ENCODE measurements at places on chromosomes 7 and 10. TPM values are rescaled to one million over a fixed set of nuclear protein-coding genes. Genes with fewer than 3 reads are reported as not detected.
A peak's percentile ranks its signal among the peaks of the same experiment; 100 is the strongest.

DNA sequence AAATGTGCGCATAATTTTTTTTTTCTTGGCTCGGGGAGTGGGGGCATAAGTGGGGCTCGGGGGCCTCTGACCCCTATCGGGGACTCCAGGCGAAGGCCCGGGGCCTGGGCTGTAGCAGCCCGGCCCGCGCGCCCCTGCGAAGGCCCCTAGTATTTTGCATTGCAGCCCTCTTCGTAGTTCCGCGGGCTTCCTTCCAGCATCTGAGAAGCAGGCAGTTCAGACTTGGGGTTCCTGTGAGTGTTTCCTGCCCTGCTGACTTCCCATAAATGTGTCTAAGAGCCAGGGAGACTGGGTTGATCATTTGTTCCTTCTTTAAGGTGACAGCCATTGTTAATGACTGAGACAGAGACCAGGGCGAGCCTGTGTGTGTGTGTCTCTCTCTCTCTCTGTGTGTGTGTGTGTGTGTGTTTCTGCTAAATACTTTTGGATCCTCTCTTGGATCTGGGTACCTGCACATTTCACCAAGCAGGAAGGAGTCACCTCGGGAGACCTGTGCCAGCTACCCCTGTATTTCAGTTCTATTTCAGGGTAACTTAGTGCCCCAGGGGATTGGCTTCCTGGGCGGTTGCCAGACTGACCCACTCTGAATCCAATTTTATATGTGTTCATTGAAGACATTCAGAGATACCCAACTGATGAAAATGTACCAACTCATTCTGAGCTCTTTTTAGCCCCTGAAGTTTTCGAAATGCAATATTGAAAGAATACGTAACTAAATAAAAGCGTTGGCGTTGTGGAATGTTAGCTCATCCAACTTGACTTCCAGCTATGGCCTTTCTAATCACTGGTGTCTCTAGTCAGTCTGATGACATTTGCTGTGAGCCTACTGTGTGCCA is 805 bp downstream of the MSRB2 start:
- peak; percentile 75 for DNase-seq

GRCh38 chr10:77168861-77169260 is 468.7 kb downstream of the KCNMA1 start:
- DNase-seq, result no peak

DNA sequence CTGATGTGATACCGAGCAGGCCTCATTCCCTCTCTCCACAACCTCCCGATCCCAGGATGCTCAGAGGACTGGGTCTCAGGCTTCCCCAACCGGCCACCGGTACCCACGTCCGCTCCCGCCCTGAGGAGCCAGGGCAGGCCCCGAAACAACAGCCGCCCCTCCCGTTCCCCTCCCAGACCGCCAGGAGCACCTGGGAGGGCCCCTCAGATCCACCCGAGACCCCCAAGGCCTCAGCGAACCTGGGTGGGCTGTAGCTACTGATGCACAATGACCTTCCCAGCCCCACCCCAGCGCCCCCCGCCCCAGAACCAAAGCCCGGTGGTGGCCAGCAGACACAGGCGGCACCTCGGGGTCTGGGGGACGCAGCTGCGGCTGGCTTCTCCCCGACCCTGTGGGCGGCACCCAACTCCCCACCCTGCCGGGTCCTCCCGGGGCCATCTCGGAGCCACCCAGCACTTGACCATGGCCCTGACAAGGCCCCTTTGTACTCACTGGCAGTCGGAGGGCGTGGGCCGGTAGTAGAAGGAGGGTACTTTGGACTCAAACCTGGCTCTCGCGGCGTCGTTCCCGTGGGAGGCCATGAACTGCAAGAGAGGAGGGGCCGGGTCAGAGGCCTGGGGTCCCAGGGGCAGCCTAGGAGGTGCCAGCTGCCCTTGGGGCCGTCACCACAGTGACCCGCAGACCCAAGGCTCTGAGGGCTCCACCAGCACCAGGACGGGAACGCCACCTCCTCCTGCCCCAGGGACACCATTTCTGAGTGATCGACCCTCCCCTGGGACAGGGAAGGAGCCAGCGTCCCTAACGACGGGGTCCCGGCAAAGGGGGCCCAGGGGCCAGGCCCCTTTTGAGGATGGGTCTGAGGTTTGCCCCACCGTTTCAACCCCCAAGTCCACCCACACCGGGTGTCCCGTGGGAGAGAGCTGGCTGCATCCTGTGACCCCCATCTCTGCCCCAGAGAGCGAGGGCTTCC is 28.1 kb downstream of the ADAP1 start:
- DNase-seq, result no peak

- no peak for DNase-seq
These were observed 1199.1 kb upstream of the SORCS1 start for GRCh38 chr10:108363576-108363975.

GRCh38 chr7:51230324-51230625 is 86.3 kb downstream of the COBL start:
- DNase-seq, result no peak

DNA sequence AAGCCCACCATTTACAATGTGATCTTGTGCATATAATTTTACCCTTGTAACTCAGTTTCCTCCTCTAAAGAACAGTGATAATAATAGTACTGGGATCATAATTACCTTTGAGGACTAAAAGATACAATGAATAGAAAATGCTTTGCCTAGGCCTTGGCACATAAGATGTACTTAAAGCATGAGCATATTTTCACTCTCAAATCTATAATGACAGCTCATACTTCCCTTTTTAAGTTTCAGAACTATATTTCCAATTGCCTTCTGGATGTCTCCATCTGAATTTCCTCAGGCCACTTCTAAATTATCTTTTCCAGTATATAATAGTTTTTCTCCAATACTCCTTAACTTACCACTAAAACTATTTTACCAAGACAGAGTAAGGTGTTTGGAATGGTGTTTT is 13.3 kb upstream of the ITGB8 start:
- DNase-seq, result no peak

- DNase-seq, result no peak
These were observed 192.4 kb upstream of the CDCA7L start for GRCh38 chr7:22138106-22138505.

GRCh38 chr7:159144758-159145489 is at the start of gene VIPR2:
TSS of gene VIPR2 (minus strand) at chr7:159144867. CDS start at chr7:159144771, 96 bp downstream.
- DNase-seq, result no peak

DNA sequence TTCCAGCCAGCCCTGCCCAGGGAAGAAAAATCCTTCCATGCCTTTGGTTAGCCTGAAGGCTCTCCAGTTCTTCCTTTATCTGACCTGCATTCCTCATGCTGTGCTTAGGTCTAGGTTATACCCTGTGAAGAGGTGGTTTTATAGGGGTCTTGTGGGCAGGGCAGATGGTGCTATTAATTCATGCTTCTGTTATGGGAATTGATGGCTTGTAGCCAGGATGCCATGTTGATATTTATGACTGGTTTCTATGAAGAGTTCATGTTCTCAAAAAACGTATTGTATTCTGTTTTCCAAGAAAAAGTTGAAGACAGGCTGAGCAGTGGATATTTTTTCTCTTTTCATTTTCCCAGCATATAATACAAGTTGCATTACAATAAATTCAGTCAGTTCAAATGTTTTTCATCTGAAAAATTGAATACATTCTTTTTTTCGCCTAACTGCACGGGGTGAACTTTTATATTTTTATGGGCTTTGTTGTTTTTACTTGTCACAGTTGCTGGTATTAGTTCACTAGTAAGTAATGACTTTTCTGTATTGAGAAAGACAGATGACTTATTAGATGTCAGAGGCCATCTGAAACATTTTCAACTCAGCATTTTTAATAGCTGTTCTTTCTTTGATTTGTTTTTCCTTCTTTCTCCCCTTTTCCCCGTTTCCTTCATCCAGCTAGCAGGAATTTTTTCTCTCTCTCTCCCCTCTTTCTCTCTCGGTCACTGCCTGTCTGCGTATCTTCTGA is 322.8 kb downstream of the LRMDA start:
- no peak for DNase-seq

- no peak for DNase-seq
These were observed 16.0 kb upstream of the PRSS1 start for GRCh38 chr7:142733271-142733670.

GRCh38 chr7:151071032-151071866 is 9.4 kb downstream of the FASTK start:
- DNase-seq, result no peak

DNA sequence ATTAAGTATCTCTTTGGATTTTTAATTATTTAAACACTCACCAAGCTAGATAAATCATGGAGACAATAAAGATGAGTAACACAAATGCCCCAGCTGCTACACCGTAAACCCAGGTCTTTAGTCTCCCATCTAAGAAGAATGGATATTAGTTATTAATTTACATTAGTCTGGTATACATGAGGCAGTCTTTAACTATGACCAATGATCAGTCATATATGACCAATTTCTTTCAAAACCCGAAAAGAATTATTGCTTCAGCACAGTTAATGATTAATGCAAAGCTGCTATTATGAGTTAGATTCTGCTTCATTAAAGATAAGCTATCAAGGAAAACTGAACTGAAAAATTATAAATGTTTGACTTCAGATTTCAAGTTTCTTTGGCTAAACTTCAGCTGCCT is 402.9 kb downstream of the PHF14 start:
- no peak for DNase-seq

GRCh38 chr7:107972941-107973376 is 30.0 kb downstream of the LAMB1 start:
- DNase-seq, result peak; percentile 78

DNA sequence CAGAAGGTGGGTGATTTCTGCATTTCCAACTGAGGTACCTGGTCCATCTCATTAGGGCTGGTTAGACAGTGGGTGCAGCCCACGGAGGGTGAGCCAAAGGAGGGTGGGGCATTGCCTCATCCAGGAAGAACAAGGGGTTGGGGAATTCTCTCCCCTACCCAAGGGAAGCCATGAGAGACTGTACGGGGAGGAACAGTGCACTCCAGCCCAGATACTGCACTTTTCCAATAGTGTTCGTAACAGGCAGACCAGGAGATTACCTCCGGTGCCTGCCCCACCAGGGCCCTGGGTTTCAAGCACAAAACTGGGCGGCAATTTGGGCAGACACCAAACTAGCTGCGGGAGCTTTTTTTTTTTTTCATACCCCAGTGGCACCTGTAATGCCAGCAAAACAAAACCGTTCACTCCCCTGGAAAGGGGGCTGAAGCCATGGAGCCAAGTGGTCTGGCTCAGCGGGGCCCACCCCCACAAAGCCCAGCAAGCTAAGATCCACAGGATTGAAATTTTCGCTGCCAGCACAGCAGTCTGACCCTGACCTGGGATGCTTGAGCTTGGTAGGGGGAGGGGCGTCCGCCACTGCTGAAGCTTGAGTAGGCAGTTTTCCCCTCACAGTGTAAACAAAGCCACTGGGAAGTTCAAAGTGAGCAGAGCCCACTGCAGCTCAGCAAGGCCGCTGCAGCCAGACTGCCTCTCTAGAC is 31.2 kb downstream of the ARMC10 start:
- DNase-seq, result peak; percentile 51

- DNase-seq, result no peak
These were observed 32.1 kb downstream of the FAS start for GRCh38 chr10:89022734-89023133.

DNA sequence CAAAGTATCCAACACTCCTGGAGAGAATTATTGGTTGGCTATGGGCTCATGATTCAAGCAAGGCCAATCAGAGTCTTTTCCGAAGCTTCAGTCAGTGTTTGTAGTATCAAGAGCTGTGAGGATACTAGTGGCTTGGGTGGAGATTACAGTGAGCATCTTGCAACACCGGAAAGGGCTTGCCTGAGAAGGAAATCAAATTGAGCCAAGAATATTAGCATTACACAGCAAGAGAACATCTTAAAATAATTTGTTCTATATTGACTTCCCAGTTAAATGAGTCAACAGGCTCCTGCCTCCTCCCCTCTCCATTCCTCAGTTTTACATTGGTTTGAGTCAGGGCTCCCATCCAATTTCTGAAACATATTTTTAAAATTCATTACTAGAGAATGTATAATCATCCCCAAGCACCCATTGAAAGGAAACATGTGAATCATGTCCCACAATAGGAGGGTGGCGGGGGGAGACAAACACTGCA is 127.4 kb downstream of the ELAPOR2 start:
- peak; percentile 19 for DNase-seq

GRCh38 chr10:84160663-84161362 is 12.8 kb upstream of the GPR15LG start:
- DNase-seq, result no peak

- no peak for DNase-seq
These were observed 38.9 kb downstream of the BRAF start for GRCh38 chr7:140885735-140886334.

DNA sequence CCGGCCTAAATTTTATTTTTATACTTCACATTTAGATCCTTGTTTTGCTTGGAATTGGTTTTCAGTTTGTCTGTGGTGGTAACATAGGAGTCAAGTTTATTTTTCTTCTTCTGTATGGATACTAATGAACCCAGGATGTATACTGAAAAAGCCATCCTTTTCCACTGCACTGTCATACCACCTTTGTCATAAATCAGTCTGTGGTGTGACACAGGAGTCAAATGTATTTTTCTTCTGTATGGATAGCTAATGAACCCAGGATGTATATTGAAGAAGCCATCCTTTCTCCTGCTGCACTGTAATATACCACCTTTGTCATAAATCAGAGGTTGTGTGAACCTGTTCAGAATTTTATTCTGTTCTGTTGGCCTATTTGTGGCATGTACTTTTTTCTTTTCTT is 21.4 kb downstream of the VPS26A start:
- DNase-seq, result no peak

DNA sequence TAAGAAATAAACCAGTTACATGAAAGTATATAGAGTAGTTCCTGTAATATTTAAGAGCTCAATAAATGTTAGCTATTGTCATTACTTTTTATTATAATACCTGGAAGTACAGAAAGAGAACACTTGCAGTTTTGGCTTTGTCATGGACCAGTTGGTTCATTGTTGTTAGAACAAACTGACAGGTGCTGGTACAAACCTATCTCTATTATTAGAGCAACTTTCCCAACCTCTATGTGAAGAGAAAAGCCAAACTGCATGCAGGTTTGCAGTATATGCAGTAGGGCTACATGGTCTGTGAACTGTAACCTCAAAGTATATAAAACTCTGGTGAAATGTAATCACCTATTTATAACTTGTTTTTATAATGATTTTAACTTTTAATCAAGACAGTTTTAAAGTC is 20.4 kb downstream of the DNAJC9 start:
- DNase-seq, result no peak

GRCh38 chr10:132872658-132873057 is 69.7 kb downstream of the CFAP46 start:
- no peak for DNase-seq

GRCh38 chr7:157255201-157255606 is 81.6 kb upstream of the DNAJB6 start:
- DNase-seq, result peak; percentile 63

GRCh38 chr7:111486472-111487142 is 75.7 kb downstream of the IMMP2L start:
- DNase-seq, result peak; percentile 53

Gene TCERG1L
- not detected for total RNA-seq

Gene OR2A7
- total RNA-seq, result 0.32 TPM

Gene PTN
- 25.1 TPM for total RNA-seq

Gene MOSPD3
- total RNA-seq, result 5.2 TPM
